ENCODE measurements at places on chromosomes 16 and 17.

DNA sequence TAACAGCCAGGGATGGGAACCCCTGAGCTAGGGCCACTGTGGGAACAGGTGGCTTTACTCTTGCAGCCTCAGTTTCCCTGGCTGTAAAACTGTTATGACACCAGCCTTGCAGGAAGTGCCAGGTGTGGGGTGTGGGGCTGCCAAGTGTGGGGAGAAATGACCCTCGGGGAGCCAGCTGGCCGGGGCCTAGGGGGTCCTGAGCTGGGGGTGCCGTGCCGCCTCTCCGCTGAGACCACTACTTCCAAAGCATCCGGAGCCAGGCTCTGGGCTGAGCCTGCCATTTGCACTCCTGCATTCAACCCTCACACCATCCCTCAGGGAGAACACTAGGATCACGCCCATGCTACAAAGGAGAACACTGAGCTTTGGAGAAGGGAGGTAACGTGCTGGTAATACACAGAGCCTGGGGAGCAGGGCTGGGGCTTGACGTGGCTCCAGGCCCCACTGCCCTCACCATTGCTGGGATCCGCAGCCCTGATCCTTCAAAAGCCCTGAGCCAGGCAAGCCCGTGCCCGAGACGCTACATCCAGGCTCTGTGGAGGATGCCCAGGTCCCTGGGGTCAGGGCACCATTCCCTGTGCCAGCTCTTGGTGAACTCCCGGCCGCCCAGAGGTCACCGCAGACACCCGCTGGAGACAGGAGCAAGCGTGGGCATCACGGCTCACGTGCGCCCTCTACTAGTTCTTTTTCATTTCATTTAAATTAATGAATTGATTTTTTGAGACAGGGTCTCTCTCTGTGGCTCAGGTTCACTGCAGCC, 28.8 kb upstream of the GINS2 start:
- DNase-seq, result peak; percentile 56

DNA sequence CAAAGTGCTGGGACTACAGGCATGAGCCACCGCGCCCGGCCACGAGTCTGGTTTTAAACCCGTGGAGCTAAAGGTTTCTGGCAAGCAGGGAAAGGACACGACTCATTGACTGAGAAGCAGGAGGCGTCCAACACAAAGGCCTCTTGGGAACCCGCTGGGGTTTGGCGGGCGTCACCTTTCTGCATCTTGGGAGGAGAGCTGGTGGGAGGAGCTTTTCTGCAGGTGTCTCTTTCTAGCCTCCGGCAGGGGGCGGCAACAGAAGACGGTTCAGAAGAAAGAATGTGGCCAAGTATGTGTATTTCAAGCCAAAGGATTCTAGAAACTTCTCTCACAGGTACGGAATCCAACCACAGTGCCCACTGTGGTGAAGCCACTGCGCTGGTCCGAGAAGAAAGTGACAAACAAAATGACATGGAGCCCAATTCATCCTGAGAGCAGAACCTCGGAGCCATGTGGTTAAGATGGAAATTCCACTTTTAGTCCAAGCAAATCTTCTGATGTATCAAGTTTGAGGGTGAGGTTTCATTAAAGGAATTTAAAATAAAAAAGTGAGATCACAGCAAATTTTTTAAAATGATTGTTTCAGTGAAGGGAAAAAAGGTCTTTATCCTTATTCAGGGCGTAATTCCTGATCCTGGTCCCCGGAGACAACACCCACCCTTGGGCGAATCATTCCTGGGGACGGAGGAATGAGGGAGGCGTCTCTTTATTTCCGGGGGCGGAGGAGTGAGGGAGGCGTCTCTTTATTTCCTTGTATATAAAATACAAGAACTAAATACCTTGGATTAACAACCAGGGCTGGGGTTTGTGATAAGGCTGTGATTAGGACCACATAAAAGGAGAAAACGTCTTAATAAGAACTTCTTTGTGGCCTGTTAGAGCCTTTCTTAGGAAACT, 97.6 kb downstream of the MRM3 start:
- DNase-seq, result no peak

- DNase-seq, result peak; percentile 23
Measured at GRCh38 chr17:66945147-66945835, 19.2 kb upstream of the CACNG4 start.

DNA sequence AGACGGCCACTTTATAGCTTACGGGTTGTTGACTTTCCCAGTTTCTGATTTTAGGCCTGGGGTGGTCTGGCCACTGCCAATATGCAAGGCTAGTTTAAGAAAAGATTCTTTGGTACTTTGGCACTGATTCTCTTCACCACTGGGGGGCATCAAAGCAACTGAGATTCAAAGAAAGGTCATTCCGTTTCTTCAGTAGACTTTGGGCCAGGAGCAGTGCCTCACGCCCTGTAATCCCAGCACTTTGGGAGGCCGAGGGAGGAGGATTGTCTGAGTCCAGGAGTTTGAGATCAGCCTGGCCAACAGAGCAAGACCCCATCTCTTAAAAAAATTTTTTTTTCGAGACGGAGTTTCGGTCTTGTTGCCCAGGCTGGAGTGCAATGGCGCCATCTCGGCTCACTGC, 53.0 kb downstream of the RPA1 start:
- no peak for DNase-seq

- DNase-seq, result no peak
Measured at GRCh38 chr17:66786107-66786506, 48.8 kb upstream of the CACNG5 start.

- no peak for DNase-seq
Measured at GRCh38 chr16:84924331-84925091, 86.8 kb downstream of the ZDHHC7 start.

DNA sequence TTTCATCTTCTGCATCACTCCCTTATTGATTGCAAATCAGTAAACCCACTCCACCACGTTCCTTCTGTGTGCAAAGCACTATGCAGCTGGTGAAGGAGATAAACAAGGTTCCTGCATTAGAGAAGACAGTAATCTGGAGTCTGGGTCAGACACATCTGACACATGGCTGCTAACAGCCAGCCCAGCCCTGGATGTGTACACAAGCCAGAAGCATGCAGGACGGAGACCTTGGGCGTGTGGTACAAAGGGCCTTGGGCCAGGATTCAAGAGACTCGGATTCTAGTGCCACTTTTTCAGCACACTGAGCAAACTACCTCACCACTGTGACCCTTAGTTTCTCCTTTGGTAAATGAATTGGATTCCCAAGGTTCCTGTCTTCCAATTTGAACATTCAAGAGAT, 86.6 kb upstream of the DNAH9 start:
- DNase-seq, result no peak

DNA sequence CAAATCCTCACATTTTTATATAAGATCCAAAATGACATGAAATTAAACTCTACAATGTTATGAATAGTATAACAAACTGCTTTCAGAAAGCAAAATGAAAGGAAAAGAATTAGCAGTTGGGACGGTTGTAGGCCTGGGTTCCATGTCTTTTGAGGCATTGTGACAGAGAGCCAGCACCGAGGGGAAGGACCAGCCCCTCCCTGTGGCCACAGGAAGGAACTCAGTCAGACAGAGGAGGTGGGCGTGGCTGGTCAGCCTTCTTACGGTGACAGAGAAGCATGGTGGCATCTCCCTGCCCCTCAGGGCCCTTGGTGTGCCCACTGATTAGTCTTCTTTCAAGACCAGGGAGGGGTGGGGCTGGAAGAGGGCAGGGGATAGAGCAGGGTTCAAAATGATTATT, 5.7 kb downstream of the ZNF319 start:
- DNase-seq, result no peak

GRCh38 chr16:82156761-82157533, 13.1 kb downstream of the MPHOSPH6 start:
- no peak for DNase-seq

DNA sequence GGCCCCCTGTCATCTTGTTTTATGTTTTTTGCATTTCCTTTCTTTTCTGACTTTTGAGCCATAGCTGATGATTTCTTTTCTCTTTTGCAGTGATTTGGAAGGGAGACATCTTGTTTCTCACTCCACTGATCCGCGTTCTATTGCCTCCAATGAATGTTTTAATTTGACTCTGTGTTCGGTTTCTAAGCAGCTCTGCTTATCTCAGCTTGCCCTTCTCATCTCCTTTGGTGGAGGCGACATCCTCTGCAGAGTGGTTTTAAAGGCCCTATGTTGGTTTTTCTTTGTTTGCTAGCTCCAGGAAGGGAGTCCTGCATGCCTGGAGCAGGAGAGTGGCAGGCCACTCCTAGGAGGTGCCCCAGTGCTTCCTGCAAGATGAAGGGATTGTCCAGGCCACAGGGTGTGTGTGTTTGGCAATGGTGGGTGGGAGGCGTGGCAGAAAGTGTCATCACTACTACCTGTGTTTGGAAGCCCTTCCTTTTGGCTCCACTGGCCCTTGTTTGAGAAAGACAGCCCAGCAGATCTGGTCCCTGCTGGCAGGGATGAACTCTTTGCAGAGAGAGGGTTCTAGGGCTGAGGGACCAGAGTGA, 13.6 kb downstream of the SMPD3 start:
- no peak for DNase-seq

DNA sequence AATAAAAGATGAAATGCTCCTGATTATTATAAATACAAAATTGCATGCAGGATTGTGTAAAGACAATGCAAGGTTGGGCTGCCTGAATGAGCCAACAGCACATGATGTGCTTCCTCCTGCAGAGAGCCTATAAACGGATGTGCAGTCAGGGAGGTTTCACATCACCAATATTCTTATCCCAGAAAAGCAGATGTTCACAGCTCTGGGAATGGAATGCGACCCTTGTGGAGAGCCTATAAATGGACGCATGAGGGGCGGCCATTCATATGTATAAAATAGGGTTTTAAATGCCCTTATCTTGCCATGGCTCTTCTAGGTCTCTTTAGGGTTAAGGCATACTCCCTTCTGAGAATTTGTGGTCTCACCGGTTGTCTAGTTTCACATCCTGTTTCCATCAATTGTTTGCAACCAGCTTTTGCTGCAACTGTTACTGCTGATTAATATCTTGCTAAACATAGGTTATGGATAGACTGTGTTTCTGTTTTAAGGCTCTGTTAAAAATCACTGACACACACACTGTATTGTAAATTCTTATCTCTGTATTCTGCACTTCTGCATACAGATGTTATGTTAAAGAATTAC, 31.9 kb downstream of the SLFN11 start:
- no peak for DNase-seq

GRCh38 chr17:32798938-32799337, 78.0 kb downstream of the MYO1D start:
- no peak for DNase-seq

DNA sequence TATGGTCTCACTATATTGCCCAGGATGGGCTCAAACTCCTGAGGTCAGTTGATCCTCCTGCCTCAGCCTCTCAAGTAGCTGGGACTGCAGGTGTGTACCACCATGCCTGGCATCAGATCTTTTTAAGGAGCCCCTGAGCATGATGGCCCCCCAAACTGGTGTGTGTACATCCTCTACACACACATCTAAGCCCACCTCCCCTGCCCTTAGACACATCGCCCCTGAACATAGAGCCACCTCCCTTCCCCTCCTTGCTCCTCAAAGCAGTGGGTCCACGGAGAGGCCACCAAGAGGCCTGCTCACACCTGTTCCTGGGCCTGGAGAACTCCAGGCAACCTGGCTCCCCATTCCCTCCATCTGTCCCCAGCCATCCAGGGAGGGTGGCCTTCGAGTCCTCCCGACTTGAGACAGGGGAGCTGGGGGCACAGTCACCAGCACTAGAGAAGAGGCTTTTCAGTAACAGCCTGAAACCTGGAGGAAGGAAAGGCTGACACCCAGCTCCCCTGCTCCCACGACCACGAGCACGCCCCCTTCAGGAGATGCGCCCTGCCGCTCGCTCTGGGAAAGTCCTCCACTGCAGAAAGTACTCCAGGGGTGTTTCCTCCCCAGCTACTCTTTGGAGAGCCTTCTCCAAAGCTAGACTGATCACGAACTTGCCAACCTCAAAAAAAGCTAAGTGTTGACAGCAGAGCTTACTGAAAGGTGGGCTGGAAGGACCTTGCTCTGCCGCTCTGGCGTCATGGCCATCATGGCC, 12.6 kb upstream of the PRR29 start:
- DNase-seq, result no peak

DNA sequence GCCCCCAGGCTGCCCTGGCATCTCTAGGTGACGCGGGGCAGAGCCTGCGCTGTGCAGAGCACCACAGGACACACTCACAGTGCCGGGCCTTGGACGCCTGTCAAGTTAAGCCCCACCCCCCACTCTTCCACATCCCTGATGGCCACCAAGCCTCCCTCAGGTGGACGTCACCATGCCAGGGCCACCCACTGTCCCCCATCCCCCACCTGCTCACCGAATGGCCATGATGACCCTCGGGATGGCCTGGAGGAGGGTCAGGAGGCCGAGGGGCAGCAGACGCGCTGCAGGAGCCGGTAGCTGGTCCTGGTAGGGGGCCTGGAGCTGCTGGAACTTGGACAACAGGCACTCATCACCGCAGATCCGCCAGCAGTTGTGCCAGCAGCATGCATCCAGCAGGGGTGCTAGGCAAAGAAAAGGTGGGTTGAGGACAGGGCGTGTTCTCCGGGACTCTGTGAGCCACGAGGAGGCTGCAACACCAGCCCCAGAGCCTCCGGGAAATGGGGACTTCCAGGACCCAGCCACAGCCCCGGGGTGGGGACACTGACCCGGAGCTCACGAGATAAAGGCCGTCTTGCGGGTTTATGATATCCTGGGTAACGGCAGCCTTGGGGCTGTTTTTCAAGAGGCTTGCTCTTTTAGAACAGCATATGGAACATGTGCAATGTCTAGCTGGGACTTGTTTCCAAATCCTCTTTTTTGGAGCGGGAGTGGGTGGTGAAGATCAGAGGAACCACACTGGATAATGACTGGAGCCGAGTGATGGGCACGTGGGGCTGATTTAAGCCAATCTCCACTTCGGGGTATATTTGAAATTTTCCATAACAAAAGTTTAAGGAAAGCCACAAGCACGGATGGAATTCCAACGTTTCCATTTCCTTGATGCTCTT, 11.4 kb downstream of the C16orf95 start:
- DNase-seq, result no peak

DNA sequence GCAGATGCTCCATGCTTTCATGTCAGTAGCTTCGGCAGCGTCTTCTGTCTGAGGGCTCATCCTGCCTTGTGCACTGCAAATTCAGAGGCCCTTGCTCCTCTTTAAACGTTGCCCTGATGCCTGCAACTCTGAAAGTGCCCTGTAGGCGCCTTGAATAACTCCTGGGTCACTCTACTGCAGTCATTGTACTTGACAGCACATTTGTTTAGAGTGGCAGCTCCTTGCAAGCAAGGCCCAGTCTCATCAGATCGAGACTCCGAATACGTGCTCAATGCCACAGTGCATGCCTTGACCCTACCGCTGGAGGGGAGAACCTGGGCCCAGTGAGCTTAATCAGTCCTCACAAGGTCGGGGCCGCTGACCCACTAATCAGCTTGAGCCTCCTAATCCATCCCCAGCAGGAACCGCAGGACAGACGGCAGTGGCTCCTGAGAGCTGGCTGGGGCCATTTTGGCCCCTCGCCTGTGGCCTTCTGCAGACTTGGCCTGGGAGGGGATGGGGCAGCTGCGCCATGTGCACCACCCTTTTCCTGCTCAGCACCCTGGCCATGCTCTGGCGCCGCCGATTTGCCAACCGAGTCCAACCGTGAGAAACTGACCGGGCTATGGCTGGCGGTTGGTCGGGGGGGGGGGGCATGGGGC, at the start of gene PRCD:
Gene PRCD, plus strand, starts transcription at position 414 of the 641 bp plus-strand sequence. Its CDS starts 98 bp downstream, at position 512.
- DNase-seq, result no peak

DNA sequence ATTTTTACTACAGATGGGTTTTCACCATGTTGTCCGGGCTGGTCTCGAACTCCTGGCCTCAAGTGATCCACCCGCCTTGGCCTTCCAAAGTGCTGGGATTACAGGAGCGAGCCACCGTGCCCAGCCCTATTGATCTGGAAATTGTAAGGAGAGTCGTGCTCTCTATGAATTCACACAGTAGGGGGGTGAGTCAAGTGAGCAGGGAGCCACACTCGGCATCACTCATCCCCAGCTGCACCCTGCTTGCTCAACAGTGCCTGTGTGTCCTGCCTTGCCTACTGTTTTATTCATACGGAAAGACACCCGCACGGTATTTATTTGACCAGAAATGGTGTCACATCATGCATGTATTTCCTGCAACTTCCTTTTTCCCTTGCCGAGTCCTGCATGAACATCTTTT, 157.2 kb upstream of the FOXF1 start:
- DNase-seq, result no peak

Measured in NCI-H1105 (cell line).